Endothelial cell of umbilical vein (primary cell): ENCODE measurements at places on chromosomes 3 and 15.

DNA sequence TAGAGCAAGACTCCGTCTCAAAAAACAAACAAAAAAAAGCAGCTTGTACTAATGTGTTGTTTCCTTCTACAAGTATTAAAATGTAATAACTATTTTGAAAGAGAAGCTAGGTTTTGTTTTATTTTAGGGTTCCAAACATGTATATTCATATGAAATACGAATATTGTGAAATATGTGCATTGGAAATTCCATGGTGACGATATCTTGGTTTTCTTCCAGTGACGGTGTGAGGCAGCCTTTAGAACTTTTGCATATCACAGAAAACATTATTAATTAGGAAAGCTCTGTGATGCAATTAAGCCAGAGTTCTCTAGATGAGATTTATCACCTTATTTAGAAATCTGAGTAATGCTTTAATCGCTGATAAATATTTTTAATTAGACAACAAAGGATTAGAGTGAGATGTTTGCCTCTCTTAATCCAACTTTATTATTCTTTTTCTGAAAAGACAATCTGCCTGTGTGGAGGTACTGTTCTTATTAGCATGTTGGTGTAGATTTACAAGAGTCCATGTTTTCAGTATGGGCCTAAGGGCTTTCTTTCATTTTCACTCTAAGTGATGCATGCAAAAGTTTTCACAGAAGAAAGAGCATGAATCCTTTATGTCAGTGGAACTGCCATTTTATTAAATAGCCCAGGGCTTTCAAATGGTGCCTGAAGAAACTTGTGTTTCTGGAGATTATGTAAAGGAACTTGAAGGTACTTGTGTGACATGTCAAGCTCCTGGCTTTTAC is 37.7 kb upstream of the SAMMSON start:
- no peak for DNase-seq

DNA sequence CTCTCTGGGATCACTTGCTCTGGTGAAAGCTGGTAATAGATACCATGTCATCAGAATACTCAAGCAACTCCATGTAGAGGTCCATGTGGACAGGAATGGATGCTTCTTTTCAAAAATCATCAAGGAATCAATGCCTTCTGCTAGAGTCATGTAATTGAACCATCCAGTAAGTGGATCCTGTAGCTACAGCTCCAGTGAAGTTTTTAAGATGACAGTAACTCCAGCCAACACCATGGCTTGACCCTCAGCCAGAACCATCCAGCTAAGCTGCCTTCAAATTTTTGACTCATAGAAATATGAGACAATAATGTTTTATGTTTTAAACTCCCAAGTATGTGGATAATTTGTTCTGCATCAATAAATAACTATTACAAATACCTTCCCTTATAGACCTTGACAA is 923.7 kb downstream of the EPHA3 start:
- DNase-seq, result no peak

DNA sequence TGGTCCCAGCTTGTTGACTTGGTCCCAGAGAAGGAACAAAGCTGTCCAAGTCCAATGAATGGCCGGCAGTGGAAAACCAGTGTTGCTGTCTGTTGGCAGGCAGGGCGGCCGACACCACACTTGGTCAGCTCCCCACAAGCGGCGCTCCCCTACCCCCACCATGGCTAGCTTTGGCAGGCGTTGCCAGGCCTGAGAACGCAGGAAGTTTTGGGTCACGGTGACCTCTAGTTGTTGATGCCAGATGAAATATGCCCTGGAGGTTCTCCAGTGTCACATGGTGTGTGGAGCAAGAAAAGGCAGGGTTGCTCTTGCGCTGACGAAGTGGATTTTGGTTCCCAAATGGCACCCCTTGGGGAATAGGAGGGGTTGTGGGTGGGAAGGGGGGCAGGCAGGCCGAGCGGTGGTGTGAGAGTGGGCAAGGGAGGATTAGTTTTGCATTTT is 72.7 kb upstream of the TPRG1 start:
- DNase-seq, result no peak

DNA sequence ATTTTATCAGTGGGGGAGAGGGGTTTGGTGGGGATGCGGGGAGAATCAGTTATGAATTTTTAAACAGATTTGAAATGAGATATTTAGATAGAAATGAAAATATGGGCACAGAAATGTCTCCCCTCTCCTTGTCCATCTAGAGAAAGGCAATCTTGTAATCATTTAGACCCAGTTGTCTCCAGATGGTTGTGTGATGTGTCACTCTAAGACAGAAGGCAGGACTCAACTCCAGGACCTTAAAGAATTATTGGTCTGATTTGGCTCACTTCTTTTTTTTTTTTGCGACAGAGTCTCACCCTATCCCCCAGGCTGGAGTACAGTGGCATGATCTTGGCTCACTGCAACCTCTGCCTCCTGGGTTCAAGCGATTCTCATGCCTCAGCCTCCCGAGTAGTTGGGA is 77.2 kb downstream of the EOMES start:
- no peak for DNase-seq
